ENCODE measurements at places on chromosomes 3 and 15.

DNA sequence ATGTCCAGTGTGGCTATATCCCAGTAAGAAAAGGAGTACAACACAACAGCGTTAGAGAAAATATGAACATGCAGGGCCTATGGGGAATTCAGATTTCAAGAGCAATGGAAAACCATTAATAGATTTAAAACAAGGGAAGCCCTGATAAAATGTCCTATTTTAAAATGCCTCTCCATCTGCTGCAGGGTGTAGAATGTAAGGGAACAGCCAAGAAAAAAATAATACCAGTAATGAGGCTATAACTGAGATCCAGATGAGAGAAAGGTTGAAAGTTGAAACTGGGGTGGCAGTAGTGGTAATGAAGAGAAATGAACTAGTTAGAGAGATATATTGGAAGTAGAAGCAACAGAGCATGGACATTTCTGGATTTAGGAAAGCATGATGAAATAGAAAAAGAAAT lies 226.1 kb downstream of the KCNMB2 start:
- DNase-seq = no peak

DNA sequence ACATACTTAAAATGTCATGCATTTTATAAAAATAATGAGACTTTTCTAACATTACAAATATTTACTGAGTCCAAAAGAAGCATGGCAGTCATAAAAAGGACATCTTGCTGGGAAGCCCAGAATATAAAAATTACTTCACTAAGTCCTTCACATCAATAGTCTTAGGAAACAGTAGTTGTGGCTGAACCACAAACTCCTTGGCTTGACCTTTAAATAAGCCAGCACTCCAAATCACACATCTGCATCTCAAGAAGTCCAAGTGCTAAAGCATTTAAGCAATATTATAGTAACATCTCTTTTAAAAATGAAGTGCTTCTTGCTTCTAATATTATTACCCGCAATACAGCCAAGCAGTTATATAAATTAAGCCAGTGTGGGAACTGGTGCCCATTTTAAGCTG lies 8.8 kb downstream of the CCNL1 start:
- no peak for DNase-seq

- no peak for DNase-seq
Measured at GRCh38 chr15:52111517-52112202, 915 bp downstream of the BCL2L10 start.

GRCh38 chr3:76474632-76475031 lies 565.3 kb upstream of the ROBO2 start:
- DNase-seq = no peak

DNA sequence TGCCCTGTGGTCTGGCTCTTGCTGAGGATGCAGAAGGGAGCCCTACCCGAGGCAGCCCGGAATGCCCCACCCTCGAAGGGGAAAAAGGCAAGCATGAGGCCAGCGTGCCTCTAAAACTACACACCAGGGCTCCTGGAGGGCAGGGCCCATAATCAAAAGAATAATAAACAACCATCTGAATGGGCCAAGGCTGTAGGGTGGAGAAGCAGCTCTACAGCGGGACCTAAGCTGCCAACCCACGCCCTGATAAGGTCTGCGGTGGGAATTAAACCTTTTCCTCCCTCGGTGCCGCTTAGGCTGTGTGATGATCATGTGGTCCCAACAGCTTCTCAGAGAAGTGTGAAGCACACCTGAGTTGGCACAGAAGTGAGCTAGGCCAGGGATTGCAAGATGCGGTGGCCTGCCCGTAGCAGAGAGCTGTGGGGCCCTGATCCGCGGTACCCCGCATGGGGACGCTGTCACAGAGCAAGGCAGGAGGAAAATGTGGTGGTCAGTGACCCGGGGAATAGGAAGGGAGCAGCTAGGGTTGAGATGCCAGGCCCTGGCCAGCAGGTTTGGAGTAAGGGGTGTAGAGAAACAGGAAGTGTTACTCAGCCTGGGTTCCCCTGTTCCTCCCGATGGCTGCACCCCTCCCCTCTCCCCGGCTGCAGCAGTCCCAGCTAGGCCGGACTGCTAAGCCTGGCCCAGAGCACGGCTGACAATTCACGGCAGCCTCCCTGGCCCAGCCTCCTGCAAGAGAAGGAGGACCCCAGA lies 1.1 kb upstream of the C15orf62 start:
- no peak for DNase-seq

- no peak for DNase-seq
Measured at GRCh38 chr3:190180268-190180667, 59.6 kb upstream of the P3H2 start.

DNA sequence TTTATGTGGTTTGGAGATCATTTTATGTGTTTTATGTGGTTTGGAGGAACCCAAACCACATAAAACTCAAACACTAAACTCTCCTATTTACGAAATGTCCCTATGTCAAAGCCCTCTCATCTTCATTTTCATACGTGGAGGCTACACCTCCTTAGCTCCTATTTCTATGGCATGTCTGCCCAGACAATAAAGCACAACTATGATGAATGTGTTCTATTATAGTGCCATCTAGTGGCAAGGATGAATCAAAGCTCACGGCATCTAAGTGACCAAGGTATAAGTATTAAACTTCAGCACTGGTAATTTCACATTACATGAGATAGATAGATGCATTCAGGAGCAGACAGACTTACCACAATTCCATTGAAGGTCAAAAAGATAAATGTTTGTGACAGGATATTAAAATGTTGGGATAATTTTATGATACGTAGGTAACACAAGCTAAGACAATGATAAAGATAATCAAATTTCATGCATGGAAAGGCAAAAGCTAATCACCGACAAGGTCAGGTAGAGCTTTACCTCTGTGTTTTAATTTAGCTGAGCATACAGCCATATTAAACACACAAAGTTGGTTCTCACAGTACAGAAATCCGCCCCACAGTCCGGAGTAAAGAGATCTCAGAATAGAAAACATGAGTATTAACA lies 130.6 kb upstream of the FHIT start:
- no peak for DNase-seq

DNA sequence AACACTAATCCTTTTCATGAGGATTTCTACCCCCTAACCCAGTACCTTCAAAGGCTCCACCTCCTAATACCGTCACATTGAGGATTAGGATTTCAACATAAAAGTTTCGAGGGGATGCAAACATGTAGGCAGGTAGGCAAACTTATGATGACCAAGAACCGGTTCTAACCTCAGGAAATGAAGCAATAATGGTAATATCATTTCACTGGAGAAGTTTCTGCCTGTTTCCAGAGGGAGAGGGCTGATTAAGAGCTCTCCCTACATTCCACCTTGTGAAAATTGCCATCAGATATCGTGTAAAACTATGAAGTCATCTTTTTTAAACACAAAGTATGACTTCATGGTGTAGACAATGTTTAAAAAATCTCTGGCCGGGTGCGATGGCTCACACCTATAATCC lies 31.6 kb downstream of the NKIRAS1 start:
- no peak for DNase-seq

DNA sequence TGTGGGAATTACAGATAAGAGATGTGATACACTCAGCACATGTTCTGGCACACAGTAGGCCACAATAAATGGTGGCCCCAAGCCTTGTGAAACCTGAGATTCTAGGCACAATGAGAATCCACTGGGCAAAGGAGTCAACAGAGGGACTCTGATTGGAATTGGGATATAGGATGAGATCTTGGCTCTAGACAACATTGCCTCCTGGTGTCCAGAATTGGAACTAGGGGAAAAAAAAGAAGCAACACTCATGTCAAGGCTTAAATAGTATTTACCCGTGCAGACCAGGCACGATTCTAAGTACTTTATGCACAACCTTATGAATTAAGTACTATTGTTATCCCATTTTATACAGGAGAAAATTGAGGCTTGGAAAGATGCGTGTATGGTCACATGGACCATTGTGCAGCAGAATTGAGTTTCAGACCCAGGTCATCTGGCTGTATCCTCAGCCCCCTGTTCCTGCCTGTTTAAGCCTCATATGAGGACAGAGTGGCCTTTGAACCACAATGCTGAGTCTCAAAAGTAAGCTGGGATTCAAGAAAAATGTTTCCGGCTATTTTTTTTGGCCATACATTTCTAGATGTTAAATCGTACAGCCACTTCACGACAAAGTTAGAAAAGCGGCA lies 124.8 kb downstream of the SV2B start:
- DNase-seq = no peak

GRCh38 chr3:194129581-194130133 lies 6.3 kb upstream of the HES1 start:
- no peak for DNase-seq

DNA sequence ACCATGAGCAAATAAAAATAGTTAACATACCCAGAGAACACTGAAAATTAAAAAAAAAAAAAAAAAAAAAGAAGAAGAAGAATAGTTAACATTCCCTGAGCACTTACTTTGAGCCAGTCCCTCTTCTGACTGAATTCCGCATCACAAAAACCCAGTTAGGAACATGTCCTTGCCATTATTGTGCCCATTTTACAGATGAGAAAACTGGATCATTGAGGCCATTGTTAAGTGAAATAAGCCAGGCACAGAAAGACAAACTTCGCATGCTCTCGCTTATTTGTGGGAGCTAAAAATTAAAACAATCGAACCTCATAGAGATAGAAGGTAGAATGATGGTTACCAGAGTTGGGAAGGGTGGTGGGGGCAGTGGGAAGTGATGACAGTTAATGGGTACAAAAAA lies 119.5 kb downstream of the FGF12 start:
- DNase-seq = no peak

DNA sequence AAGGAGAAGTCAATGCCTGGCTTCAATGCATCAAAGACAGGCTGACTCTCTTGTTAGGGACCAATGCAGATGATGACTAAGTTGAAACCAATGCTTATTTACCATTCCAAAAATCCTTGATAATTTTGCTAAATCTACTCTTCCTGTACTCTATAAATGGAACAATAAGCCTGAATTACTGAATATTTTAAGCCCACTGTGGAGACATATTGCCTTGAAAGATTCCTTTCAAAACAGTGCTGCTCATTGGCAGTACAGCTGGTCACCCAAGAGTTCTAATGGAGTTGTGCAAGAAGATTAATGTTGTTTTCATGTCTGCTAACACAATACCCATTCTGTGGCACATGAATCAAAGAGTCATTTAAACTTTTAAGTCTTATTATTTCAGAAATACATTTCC lies 181.0 kb upstream of the CBLB start:
- DNase-seq = no peak

DNA sequence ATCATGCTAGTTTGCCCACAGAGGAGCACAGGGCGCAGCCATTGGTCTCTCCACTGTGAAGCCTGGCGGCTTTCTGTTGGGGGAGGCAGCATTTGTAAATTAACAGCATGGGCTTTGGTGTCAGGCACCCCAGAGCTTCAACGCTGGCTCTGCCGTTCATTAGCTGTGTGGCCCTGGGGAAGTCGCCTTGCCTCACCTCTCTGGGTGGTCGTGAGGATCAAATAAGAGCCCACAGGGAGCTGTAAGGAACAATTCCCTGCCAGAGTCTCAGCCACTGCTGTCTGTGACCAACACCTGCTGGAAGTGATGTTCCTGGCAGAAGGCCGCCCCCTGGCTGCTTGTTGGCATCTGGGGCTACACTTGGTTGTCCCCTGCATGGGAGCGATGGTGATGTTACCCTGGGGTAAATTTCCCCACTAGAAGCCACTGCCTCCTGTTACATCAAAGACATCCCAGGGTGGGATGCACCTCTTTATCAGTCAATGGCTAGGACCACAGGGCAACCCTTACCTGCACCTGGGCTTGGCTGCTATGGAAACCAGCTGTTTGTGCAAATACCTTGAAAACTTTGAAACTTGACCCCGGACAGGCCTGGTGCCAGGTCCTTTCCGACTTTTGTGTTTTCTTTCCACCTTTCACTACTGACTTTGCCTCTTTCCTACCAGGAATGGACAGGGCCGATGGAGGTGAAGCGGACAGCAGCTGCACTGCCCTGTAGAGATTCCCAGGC lies 36.9 kb downstream of the DNASE1L3 start:
- peak; percentile 19 for DNase-seq

GRCh38 chr3:188209740-188210139 lies 55.8 kb downstream of the LPP start:
- DNase-seq = no peak

- no peak for DNase-seq
Measured at GRCh38 chr3:129432671-129433070, 4.2 kb upstream of the EFCAB12 start.

GRCh38 chr3:196903740-196904139 lies 36.0 kb downstream of the SENP5 start:
- no peak for DNase-seq

DNA sequence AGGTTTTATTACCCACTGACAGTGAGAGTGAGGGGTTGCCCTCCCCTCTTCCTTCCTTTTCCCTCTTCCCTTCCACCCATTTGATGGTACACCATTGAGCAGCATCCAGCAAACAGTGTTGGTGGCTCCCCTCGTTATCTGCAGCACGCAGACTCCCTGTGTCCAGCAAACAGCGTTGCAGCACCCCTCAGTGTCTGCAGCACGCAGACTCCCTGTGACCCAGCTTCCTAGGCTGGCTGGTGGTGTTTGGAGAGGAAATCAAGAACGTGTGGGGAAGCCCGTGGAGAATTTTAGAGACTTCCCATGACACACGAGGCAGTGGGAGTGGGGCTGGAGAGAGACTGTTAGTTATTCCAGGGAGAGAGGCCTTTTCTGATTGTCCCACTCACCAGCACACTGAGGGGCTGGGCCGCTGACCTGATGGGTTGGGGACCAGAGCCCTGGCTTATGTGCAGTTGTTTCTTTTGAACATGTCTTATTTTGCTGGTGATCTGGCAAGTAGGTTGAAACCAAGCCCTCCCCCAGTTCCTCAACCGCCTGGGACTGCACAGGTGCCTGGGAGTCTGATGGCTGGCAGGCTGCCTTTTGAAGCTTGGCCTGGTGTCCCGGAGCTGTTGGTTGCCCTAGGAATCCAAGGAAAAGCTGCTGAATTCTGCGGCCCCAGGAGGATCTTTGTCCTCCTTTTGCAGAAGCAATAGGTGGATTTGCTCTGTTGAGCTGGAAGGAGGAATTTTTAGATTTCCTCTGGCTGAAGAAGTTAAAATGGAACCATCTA lies 19.0 kb downstream of the APBA2 start:
- no peak for DNase-seq

DNA sequence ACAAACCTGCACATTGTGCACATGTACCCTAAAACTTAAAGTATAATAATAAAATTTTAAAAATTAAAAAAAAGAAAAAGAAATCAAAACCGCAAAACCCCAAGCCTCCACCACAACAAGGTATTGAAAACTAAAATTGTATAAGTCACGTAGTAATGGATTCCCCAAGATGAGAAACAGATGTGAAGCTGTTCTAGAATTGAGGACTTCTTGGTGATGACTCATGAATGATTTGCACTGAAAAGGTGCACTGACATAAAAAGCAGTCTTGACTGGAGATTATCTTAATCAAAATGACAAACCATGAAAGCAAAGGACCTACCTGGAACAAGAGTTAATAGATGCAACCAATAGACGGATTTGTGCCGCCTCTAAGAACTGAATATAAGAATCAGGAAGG lies 225.8 kb downstream of the MYRIP start:
- no peak for DNase-seq

- DNase-seq = no peak
Measured at GRCh38 chr3:130948929-130949328, 55.0 kb downstream of the ATP2C1 start.

DNA sequence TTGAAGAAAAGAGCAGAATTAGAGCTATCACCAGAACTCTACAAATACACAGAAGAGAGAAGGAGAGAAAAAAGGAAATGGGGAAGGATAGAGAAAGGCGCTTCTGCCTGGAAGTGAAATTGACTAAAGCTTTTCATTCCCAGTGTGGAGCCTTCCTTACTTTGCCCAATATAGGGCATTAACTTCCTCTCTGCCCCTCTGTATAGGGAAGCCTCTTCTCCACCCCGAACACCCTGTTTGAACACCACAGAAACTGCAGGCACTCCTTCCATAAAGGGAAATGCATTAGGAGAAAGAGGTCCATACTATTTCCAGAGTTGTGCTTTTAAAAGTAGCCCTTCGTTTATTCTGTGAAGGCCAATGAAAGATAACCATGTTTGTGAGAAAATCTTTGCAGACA lies 248.5 kb downstream of the RAP2B start:
- DNase-seq = no peak

All from stimulated activated CD4-positive, alpha-beta T cell treated with anti-CD3 and anti-CD28 coated beads, Interleukin-15, amount 100 ng/mL, for 48 hours (primary cell).